NCI-H2107 (cell line): ENCODE measurements at places on chromosomes 13 and 19.

GRCh38 chr13:79749984-79750551 is 269.1 kb downstream of the NDFIP2 start:
- no peak for DNase-seq

DNA sequence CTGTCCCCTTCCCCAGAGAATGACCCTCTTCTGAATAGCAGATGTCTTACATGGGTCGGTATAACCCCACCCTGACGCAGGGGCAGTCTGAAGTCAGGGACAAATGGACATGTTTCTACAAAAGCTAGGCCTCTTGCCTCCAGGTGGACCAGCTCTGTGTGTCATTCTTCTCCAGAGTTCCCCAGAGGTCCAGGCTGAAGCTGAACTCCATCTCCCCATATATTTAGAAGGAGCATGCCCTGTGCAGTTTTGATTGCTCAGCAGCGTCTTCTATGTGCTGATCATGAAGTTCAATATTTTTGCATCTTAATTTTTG is 8.8 kb upstream of the NALCN start:
- DNase-seq, result no peak

DNA sequence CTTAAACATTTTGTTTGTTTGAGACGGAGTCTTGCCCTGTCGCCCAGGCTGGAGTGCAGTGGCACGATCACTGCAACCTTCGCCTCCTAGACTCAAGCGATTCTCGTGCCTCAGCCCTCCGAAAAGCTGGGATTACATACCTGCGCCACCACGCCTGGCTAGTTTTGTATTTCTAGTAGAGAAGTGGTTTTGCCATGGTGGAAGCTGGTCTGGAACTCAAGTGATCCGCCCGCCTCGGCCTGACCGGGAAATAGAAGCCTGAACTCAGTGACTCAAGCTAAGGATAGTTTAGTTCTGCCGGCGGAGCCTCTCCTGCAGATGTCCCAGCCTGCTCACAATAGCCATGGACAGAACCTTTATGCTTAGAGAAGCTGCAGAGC is 53.0 kb upstream of the ZNF254 start:
- peak; percentile 20 for DNase-seq

- no peak for DNase-seq
Measured at GRCh38 chr13:101398191-101398590, 18.1 kb downstream of the NALCN start.

- DNase-seq, result no peak
Measured at GRCh38 chr13:30690282-30691188, 44.8 kb upstream of the ALOX5AP start.

GRCh38 chr13:68275758-68276157 is 1045.6 kb upstream of the PCDH9 start:
- DNase-seq, result no peak

- no peak for DNase-seq
Measured at GRCh38 chr19:48900477-48901406, 630 bp downstream of the NUCB1 start.

- no peak for DNase-seq
Measured at GRCh38 chr13:100662468-100663211, 12.0 kb downstream of the TMTC4 start.
